ENCODE measurements at places on chromosomes 2 and 18.

GRCh38 chr2:68368654-68369336 lies 3.7 kb downstream of the PLEK start:
- no peak for DNase-seq

GRCh38 chr2:66370824-66371223 lies 64.1 kb upstream of the MEIS1 start:
- no peak for DNase-seq

DNA sequence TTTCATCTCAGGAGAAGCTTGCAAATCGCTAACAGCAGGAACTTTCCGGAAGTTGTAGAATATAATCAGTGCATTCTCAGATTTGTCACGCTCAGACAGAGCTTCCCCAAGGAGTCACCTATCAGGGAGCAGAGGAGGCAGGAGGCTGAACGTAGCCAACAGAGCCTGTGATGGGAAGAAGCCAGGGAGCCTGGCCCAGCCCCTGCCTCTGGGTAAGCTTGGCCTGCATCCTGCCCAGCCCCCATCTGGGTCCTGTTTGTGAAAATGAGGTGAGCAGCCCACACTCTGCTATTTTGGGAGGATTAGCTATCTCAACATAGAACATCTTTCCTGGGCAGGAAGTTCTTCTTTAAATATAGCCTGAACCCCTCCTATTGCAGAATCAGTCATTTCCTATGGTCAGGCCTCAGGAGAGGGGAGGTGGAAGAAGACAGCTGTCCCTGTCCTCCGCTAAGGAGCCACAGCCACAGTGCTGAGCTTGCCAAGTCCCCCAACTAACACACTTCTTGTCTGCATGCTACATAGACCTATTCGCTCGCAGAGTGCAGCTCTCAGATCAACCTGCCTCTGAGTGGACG lies 19.2 kb upstream of the PKDCC start:
- DNase-seq: no peak

- peak; percentile 73 for DNase-seq
Observed at GRCh38 chr2:76953733-76954347, 568.3 kb downstream of the LRRTM4 start.

GRCh38 chr2:233247116-233247515 lies 4.4 kb upstream of the ATG16L1 start:
- DNase-seq: no peak

GRCh38 chr18:39752351-39752750 lies 2186.8 kb upstream of the CELF4 start:
- no peak for DNase-seq
